ENCODE measurements at places on chromosomes 12 and 14.

DNA sequence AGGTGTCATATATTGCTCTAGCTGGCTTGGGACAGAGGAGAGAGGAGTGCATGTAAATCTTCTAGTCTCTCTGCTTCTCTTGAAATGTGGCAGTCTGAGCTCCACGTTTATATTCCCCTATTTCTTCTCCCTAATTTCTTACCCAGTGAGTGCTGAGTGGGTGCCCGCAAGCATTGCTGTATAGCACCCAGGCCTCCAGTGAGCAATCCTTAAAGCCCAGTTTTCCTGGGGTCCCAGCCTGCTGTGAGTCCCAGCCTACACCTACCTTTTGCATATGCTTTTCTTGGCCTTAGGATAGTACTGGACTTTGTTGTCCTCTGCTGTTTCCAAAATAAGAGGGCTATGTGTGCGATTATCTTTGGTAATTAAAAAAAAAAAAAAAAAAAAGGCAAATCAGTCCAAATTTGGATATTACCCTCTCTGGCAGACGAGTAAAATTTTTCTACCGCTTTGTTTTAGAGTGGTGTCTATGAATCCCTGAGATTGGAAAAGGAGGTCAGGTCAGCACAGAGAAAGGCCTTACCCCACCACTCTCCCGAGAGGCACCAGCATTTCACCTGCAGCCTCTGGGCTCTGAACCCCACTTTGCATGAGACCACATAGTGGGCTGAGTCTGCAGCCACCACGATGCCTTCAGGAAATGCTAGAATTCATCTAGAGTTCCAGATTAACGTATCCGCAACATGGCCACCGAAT is 1.1 kb downstream of the MGST1 start:
- DNase-seq: no peak

GRCh38 chr12:57524814-57525614 is 2.4 kb downstream of the MBD6 start:
- no peak for DNase-seq

DNA sequence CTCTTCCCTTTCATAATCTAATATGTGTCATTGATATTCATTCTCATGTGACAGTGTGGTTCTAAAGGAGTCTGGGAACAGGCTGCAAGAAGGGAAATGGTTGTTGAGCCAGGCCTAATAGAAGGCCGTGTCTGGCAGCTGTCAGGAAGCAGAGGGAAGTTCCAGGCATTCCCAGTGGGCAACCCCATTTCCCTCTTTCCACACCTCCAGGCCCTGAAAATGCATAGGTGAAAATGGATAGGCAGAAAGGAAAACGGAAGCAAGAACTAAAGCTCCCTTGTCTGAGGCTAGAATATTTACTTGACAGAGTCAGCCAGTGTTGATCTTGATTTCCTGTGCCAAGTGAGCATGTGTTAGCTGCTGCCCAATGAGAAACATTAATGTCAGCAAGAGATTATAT is 97.7 kb downstream of the PPM1A start:
- no peak for DNase-seq

GRCh38 chr14:23094666-23095195 is at the start of gene ACIN1:
Gene ACIN1 (minus strand): TSS chr14:23095136. CDS start chr14:23095112, 24 bp downstream.
- no peak for DNase-seq

- no peak for DNase-seq
These were observed 20.6 kb downstream of the PKP2 start for GRCh38 chr12:32876004-32876403.

DNA sequence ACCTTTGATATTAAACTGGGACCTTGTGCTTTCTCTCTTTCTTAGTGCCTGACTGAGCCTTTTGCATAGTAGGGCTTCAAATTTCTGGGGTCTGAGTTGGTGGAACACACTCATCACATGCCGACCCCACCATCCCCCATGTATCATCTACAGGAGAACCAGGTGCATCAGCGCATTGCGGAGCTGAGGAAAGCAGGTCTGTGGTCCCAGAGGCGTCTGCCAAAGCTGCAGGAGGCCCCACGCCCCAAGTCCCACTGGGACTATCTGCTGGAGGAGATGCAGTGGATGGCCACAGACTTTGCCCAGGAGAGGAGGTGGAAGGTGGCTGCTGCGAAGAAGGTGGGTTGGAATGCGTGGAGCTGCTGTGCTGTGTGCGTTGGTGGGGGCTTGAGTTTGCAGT is 37.8 kb downstream of the EP400 start:
- DNase-seq: no peak

DNA sequence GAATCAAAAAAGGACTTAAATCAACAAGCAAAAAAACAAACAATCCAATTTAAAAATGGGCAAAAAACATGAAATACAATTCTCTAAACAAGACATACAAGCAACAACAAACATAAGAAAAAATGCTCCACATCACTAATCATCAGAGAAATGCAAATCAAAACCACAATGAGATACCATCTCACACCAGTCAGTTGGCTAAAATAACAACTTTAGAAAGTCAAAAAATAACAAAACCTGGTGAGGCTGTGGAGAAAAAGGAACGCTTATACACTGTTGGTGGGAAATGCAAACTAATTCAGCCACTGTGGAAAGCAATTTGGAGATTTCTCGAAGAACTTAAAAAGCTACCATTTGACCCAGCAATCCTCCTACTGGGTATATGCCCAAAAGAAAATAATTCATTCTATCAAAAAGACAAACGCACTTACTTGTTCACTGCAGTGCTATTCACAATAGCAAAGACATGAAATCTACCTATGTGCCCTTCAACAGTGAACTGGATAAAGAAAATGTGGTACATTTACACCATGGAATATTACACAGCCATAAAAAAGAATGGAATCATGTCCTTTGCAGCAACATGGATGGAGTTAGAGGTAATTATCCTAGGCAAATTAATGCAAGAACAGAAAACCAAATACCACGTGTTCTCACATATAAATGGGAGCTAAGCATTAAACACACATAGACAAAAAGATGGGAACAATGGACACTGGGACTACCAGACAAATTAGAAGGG is 26.9 kb downstream of the PRKD1 start:
- DNase-seq: no peak

GRCh38 chr12:25690996-25691864 is 138.1 kb upstream of the LMNTD1 start:
- no peak for DNase-seq

- no peak for DNase-seq
These were observed 35.0 kb downstream of the SLC17A8 start for GRCh38 chr12:100391856-100392255.

- no peak for DNase-seq
These were observed 101.6 kb downstream of the CFAP54 start for GRCh38 chr12:96590970-96591369.

GRCh38 chr12:19779395-19780056 is 340.2 kb downstream of the AEBP2 start:
- no peak for DNase-seq

GRCh38 chr14:88599326-88599725 is 36.5 kb downstream of the ZC3H14 start:
- DNase-seq: no peak

DNA sequence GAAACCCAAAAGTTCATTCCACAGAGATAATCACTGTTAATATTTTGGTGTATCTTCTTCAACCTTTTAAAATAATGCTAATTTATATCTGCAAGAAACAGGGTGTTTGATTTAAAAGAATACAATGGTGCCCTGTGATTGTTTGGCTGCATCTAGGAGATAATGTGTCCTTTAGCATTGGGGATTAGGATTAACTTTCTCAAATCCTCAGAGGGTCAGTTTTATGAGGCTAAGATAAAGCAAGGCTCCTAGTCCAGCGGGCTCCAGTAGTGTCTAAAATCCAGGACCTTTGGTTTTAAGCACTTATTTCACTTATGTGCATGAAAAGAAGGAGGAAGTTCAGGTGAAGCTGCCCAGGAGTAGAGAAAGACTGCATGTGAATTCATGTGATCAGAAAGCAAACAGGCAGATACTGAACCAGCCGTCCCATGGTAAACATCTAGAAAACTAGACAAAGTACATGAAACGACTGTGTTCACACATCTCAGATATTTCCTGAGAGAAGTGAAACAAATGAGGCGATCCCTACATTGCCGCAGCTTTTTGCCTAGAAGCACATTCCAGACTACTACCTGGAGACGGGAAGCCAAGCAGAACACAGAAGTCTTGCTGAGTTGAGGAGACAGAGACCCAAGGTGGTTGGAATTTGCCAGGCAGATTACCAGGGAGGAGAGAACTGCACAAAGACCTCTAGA is 129.1 kb upstream of the MAX start:
- no peak for DNase-seq

DNA sequence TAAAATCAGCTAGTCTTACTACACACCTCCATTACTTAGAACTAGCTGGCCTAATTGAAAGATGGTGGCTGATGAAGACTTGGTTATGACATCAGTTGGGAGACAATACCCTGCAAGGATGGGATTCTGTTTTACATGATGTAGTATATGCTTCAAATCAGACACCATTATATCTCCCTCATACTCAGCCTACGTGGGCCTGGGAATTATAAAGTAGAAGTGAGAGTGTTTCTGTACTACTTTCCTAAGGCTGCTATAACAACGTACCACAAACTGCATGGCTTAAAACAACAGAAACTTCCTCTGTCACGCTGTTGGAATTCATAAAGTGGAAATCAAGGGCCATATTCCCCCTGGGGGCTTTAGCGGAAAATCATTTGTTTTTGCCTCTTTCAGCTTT is 190.4 kb downstream of the PAH start:
- DNase-seq: no peak

- DNase-seq: no peak
These were observed 44.8 kb upstream of the PCED1B start for GRCh38 chr12:47034661-47035060.

GRCh38 chr12:15698377-15698871 is 90.8 kb downstream of the EPS8 start:
- no peak for DNase-seq

- no peak for DNase-seq
These were observed 81.1 kb upstream of the GTF2A1 start for GRCh38 chr14:81301813-81302212.

- DNase-seq: no peak
These were observed 25.5 kb upstream of the P2RX4 start for GRCh38 chr12:121184425-121184824.

- DNase-seq: no peak
These were observed 3.4 kb downstream of the RMST start for GRCh38 chr12:97466000-97466399.

GRCh38 chr12:115979351-115979750 is 298.1 kb downstream of the MED13L start:
- DNase-seq: no peak

- DNase-seq: no peak
These were observed 229.5 kb downstream of the IPO8 start for GRCh38 chr12:30466093-30466585.

- DNase-seq: no peak
These were observed 39.2 kb downstream of the OSBPL8 start for GRCh38 chr12:76520348-76520747.

DNA sequence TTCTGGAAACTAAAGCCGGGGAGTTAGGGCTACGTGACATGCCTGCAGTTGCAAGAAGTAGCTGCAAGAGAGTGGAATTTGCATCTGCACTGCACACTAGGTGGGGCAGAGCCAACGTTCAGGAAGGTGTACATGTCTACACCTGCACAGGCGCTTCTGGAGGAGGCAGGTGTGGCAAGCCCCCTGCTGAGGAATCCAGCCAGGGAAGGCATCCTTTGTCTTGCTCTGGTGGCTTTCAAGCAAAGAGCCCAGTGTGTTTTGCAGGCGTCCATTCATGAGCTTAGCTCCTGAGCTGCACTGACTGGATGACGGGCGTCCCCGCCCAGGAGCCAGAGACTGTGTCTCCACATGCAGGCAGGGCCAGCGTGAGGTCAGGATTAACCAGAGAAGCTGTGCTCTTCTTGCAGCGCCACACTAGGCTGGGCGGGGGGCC is 116.3 kb downstream of the ZFP36L1 start:
- no peak for DNase-seq

DNA sequence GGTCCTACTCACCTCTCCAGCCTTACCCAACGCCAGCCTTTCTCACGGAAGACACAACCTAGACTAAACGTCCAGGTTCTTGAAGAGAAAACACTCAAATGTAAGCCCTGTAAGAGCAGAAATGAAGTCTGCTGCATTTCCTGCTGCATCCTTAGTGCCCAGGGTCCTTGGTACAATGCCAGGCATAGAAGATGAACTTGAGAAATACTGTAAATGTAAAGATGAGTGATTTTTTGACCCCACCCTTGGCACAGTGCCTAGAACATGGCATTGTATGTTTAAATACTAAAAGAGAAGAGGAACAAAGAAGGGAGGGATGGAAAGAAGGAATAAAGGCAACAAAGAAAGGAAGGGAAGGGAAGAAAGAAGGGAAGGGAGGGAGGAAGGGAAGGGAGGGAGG is 514.6 kb downstream of the MED13L start:
- no peak for DNase-seq

All from B cell (primary cell).